ENCODE measurements at places on chromosomes 1 and 21.

- peaks cover 2% of the 10 kb centered on the region for H3K4me1 ChIP-seq
- no peak overlapping the region for H3K4me3 ChIP-seq
- DNase-seq, result peak; percentile 48
- peaks cover 25% of the 10 kb centered on the region for H3K36me3 ChIP-seq
- H3K27me3 ChIP-seq, result peaks cover 79% of the 10 kb centered on the region
Observed at GRCh38 chr1:203342192-203342940, 8.6 kb downstream of the FMOD start.

GRCh38 chr1:109918671-109919070 lies 8.0 kb downstream of the CSF1 start:
- DNase-seq, result no peak
- no peak overlapping the region for H3K4me3 ChIP-seq
- no peaks in the 10 kb centered on the region for H3K27me3 ChIP-seq
- peaks cover 98% of the 10 kb centered on the region for H3K36me3 ChIP-seq

DNA sequence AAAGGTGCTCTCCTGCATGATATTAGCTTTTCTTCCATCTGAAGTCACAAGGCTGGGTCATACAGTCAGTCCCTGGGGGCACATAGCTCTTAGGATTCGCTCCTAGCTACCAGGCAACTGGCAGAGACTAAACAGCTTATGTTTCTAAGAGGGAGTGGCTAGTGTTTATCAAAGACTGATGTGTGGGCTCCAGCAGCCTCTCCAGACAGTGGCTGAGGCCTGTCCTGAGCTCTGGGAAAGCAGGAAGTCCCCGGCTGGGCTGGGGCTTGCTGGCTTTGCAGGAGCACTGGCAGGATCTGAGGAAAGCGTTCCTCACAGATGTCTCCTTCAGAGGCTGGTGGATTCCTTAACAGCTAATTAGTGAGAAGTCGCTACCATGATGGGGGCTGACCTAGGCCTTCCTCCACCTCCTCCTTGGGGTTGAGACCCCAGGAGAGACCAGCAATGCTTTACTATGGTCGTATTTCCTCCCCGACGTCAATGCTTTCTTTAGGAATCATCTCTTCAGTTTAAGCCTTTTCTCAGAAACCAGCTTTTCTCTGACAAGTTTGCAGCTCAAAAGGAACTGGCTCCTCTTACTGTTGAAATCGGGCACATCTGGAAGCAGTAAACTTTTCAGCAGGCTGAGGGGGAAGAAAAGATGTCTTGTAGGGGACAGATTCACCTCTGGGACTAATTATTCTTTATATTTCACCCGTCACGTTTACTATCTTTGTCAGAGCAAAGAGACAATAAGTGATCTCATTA lies 33.5 kb upstream of the HHAT start:
- peaks cover 20% of the 10 kb centered on the region for H3K4me1 ChIP-seq
- no peaks in the 10 kb centered on the region for H3K36me3 ChIP-seq
- peaks cover 34% of the 10 kb centered on the region for H3K27me3 ChIP-seq
- H3K4me3 ChIP-seq, result no peak overlapping the region

- H3K27ac ChIP-seq, result no peak overlapping the region
- H3K4me1 ChIP-seq, result no peaks in the 10 kb centered on the region
- peaks cover 58% of the 10 kb centered on the region for H3K36me3 ChIP-seq
- no peak for DNase-seq
- H3K27me3 ChIP-seq, result no peaks in the 10 kb centered on the region
Observed at GRCh38 chr1:63533931-63534330, 10.6 kb downstream of the EFCAB7 start.

- H3K36me3 ChIP-seq, result no peaks in the 10 kb centered on the region
- H3K4me1 ChIP-seq, result no peaks in the 10 kb centered on the region
- H3K27me3 ChIP-seq, result no peaks in the 10 kb centered on the region
- H3K27ac ChIP-seq, result no peak overlapping the region
Observed at GRCh38 chr1:238052496-238053266, 162.0 kb upstream of the ZP4 start.

GRCh38 chr1:2632051-2632430 lies 775 bp downstream of the MMEL1 start:
- H3K36me3 ChIP-seq, result no peaks in the 10 kb centered on the region
- H3K27ac ChIP-seq, result no peak overlapping the region
- no peak overlapping the region for H3K4me3 ChIP-seq
- no peaks in the 10 kb centered on the region for H3K4me1 ChIP-seq
- no peak for DNase-seq
- H3K27me3 ChIP-seq, result peaks cover 58% of the 10 kb centered on the region

DNA sequence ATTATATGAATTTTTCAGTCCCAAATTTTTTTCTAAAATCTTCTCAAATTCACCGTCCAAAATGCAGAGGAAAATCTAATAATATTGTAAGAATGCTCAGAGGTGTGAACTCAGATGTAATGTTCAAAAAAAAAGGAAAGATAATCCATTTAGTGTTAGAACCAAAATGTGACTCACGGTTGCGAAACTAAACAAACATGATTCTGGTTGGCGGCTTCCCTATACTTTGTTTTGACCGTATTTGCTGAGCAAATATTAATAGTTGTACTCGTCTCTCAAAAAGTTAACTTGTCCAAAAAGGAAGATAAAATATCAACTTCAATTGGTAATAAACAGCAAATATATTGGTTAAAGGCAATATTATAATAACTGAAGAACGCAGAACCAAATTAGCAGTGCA lies 34.4 kb downstream of the ZSWIM5 start:
- no peaks in the 10 kb centered on the region for H3K27me3 ChIP-seq
- H3K36me3 ChIP-seq, result no peaks in the 10 kb centered on the region
- no peak overlapping the region for H3K4me3 ChIP-seq
- H3K4me1 ChIP-seq, result no peaks in the 10 kb centered on the region
- no peak overlapping the region for H3K27ac ChIP-seq

- H3K27ac ChIP-seq, result no peak overlapping the region
- no peak overlapping the region for H3K4me3 ChIP-seq
- H3K27me3 ChIP-seq, result no peaks in the 10 kb centered on the region
- no peaks in the 10 kb centered on the region for H3K36me3 ChIP-seq
Observed at GRCh38 chr1:97158691-97159096, 437.1 kb downstream of the PTBP2 start.

- DNase-seq, result no peak
- no peak overlapping the region for H3K27ac ChIP-seq
- no peaks in the 10 kb centered on the region for H3K36me3 ChIP-seq
- no peak overlapping the region for H3K4me3 ChIP-seq
- no peaks in the 10 kb centered on the region for H3K27me3 ChIP-seq
Observed at GRCh38 chr1:245001252-245001651, 136.9 kb upstream of the HNRNPU start.

- no peaks in the 10 kb centered on the region for H3K27me3 ChIP-seq
- H3K27ac ChIP-seq, result no peak overlapping the region
- H3K4me3 ChIP-seq, result no peak overlapping the region
- no peaks in the 10 kb centered on the region for H3K36me3 ChIP-seq
- no peak for DNase-seq
Observed at GRCh38 chr1:113608399-113608798, 150.9 kb downstream of the PHTF1 start.

GRCh38 chr1:210339500-210339899 lies 10.8 kb downstream of the HHAT start:
- H3K27ac ChIP-seq, result no peak overlapping the region
- DNase-seq, result no peak
- H3K36me3 ChIP-seq, result no peaks in the 10 kb centered on the region
- H3K4me3 ChIP-seq, result no peak overlapping the region
- H3K4me1 ChIP-seq, result peaks cover 3% of the 10 kb centered on the region
- H3K27me3 ChIP-seq, result no peaks in the 10 kb centered on the region

DNA sequence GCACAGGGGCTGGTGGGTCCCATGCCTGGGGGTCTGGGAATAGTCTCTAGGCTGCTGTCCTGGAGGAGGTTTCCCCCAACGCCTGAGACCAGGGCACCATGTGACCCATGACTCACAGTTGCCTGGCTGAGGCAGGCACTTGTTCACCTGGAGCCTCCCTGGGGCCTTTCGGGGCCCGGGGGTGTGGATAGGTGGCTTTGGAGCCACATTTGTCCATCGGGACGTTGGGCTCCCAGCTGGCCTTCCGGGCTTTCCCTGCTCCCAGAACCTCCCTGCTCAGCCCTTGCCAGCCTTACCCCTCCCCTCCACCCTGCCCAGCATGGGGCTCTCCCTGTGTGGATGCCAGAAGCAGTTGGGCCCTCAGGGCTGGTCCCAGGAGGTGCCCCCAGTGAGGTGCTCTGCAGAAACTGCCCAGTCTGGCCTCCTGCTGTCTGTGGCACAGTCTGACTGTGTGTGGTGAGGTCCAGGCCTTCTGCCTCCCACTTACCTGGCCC lies 14.2 kb downstream of the COL6A1 start:
- peaks cover 97% of the 10 kb centered on the region for H3K36me3 ChIP-seq
- H3K27me3 ChIP-seq, result no peaks in the 10 kb centered on the region
- DNase-seq, result no peak
- no peak overlapping the region for H3K4me3 ChIP-seq
- no peak overlapping the region for H3K27ac ChIP-seq

DNA sequence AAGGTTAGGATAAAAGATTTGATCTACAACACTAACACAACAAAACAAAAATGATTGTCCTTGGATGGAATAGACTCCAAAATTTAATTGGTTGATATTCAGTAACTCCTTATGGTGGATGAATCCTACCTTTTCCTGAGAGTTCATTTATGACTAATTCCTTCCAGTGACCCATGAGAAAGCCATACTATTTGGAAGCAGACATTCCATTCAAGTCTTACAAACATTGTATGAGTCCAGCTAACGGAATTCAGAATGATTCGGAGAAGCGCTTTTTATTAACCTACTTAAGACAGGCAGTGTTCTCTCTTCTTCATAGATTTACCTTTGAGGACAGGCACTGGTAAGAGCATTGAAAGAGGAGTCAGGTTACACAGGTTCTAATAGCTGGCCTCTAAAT lies 155.6 kb upstream of the ZNF648 start:
- no peak overlapping the region for H3K27ac ChIP-seq
- no peaks in the 10 kb centered on the region for H3K4me1 ChIP-seq
- no peaks in the 10 kb centered on the region for H3K36me3 ChIP-seq
- no peak overlapping the region for H3K4me3 ChIP-seq
- H3K27me3 ChIP-seq, result no peaks in the 10 kb centered on the region
- DNase-seq, result no peak

DNA sequence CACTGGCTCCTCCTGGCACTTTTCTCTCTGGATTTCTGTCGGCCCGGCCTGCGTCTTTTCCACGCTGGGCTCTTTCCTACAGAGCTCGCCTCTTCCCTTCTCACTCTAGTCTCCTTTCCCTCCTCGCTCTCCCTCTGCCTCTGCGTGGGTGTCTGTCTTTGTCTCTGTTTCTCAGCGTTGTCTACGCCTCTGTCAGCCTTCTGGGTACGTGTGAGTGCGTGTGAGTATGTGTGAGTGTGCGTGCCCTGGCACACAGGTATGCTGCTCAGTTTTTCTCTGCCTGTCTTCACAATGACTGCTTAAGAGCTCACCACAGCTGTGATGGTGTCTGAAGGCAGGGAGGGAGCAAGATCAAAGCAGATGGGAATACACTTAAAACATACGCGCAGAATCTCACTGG lies 77.7 kb downstream of the KIRREL1 start:
- H3K4me3 ChIP-seq, result no peak overlapping the region
- peaks cover 24% of the 10 kb centered on the region for H3K36me3 ChIP-seq
- H3K27me3 ChIP-seq, result no peaks in the 10 kb centered on the region
- H3K27ac ChIP-seq, result peak overlapping the region; percentile 9
- no peak for DNase-seq

- DNase-seq, result no peak
- no peak overlapping the region for H3K27ac ChIP-seq
- H3K4me3 ChIP-seq, result no peak overlapping the region
- no peaks in the 10 kb centered on the region for H3K4me1 ChIP-seq
- no peaks in the 10 kb centered on the region for H3K36me3 ChIP-seq
- no peaks in the 10 kb centered on the region for H3K27me3 ChIP-seq
Observed at GRCh38 chr1:242554577-242554976, 30.1 kb upstream of the PLD5 start.

GRCh38 chr1:247110627-247111258 lies 6.6 kb upstream of the ZNF669 start:
- H3K4me1 ChIP-seq, result peaks cover 25% of the 10 kb centered on the region
- DNase-seq, result peak; percentile 19
- H3K27ac ChIP-seq, result no peak overlapping the region
- H3K4me3 ChIP-seq, result peak overlapping the region; percentile 76
- no peaks in the 10 kb centered on the region for H3K36me3 ChIP-seq
- H3K27me3 ChIP-seq, result no peaks in the 10 kb centered on the region

- H3K4me3 ChIP-seq, result no peak overlapping the region
- H3K4me1 ChIP-seq, result peaks cover 20% of the 10 kb centered on the region
- peak; percentile 67 for DNase-seq
- no peaks in the 10 kb centered on the region for H3K36me3 ChIP-seq
Observed at GRCh38 chr1:55426619-55427018, 211.5 kb upstream of the USP24 start.

DNA sequence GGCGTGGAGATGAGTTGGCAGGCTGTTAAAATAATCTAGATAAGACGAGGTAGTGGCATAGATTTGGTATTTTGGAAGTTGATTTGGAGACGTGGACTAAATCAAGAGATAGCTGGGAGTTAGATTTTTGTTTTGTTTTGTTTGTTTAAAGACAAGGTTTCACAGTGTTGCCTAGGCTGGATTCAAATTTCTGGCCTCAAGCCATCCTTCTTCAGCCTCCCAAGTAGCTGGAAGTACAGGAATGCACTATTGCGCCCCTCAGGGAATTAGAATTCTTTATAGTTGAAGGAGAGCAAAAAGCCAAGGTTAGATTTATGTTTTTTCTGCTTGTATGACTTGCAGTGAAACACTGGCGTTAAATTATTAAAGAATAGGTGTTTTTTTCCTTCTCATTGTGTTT lies 22.3 kb upstream of the SNRPE start:
- peak overlapping the region; percentile 40 for H3K27ac ChIP-seq
- peaks cover 39% of the 10 kb centered on the region for H3K36me3 ChIP-seq
- no peak overlapping the region for H3K4me3 ChIP-seq

DNA sequence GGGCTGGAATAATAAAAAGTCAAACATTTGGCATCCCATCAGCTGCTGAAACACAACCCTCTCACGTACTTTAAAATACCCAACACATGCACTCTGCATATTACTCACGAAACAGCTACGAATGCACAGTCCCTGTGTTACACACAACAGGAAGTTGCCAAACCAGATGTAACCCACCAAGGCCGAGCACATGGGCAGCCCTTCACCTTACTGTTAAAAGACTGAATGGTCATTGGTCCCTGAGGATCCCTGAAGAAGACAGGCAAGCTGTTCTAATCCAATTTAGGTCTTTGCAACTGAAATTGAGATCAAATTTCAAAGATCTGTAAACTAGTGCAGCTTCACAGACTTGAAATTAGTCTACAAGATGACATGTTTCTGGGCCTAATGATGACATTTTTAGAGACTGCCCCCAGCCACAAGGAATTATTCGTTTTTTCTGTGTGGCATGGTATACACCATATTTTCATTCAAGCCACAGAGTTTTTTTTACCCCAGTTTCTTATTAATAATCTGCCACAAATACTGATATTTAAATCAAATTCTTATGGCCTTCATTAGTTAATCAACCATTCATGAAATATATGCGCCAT lies 25.6 kb upstream of the IER5 start:
- no peaks in the 10 kb centered on the region for H3K4me1 ChIP-seq
- H3K4me3 ChIP-seq, result no peak overlapping the region
- H3K27me3 ChIP-seq, result no peaks in the 10 kb centered on the region
- DNase-seq, result no peak
- H3K27ac ChIP-seq, result no peak overlapping the region

GRCh38 chr1:160662910-160663309 lies 16.1 kb upstream of the SLAMF1 start:
- H3K4me1 ChIP-seq, result no peaks in the 10 kb centered on the region
- DNase-seq, result no peak
- H3K27ac ChIP-seq, result no peak overlapping the region
- H3K36me3 ChIP-seq, result no peaks in the 10 kb centered on the region
- H3K27me3 ChIP-seq, result no peaks in the 10 kb centered on the region
- no peak overlapping the region for H3K4me3 ChIP-seq

- peaks cover 1% of the 10 kb centered on the region for H3K4me1 ChIP-seq
- no peak overlapping the region for H3K27ac ChIP-seq
- no peak for DNase-seq
- no peaks in the 10 kb centered on the region for H3K36me3 ChIP-seq
- H3K4me3 ChIP-seq, result no peak overlapping the region
Observed at GRCh38 chr1:59901770-59902388, 24.7 kb downstream of the CYP2J2 start.
